CD4-positive, alpha-beta T cell treated with Interleukin-15 for 1 hour (primary cell): ENCODE measurements at places on chromosomes 2 and 18.

GRCh38 chr2:166134252-166135151 is 6.7 kb upstream of the SCN1A start:
- no peak for DNase-seq

DNA sequence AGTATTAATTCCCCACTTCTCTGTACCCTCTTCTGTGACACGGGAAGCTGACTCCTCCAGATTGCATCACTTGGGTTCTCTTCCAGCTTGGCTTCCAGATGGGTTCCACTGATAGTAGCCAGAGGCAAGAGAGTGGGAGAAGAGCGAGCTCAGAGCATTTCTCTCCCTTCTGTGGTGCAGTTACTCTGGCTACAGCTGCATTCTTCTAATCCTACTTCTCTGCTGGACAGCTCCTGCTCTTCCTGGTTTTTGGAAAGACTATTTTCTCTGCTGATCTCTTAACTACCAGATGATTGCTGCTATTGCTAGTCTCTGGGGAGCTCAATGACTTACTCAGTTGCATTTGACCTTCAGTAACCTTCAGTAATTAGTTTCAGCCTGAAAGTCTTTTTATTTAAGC is 187.5 kb upstream of the MAP2 start:
- DNase-seq, result no peak

DNA sequence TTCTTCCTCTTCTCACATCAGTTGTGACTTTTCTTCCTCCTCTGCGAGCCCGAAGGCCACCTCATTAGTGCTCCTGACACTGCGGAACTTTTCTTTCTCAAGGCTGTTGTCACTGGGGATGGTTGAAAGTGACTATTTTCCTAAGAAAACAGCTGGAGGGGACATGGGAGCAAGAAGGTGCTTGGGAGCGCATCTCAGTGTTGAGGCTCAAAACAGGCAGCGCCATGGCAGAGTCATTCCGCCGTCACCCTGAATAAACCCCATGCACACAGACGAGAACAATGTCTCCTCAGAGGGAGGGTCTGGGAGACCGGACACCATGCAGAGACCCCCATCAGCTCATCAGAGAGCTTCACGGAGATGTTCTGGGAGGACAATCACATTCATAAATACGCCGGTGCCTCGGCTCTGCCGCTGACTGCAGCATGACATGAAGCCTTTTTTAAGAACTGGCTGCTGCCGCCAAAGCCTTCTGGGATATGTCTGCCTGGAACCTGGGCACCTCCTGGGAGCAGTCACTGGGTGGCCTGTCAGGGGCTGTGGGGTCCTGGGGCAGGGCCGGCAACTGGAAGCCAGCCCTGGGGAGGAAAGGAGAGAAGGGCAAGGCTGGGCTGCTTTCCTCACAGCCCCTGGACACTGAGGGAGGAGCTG is 19.2 kb downstream of the ATOH8 start:
- no peak for DNase-seq

DNA sequence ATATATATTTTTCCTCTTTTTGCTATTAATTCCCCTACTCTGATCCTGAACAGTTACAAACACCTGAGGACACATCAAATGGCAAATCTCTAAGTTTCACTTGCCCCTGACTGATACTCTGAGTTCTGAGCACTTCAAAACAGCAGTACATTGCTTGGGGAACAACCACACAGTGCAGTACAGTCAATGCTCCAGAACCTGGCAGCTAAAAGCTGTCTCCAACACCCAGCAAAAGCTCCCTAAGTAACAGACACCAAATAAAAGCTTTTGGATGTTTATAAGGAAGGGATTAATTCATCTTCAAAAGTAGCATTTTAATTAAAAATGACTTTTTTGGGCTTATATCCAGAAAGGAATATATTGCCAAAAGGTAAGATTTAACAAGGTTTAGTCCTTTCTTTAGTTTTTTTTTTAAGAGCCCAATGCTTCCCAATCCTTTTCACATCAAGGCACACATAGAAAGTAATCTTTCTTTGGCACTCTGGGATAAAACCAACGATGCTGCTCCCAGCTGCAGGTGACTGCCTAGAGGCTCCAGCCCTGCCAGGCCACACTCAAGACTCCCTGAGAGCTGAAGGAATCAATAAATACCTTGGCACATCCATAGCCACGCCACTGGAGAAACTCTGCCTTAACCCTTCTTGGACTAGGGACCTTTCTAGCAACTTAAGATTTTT is 164.9 kb upstream of the ZFP36L2 start:
- no peak for DNase-seq

GRCh38 chr2:88091943-88092342 is 24.3 kb downstream of the SMYD1 start:
- no peak for DNase-seq

- no peak for DNase-seq
These were observed 1552.3 kb upstream of the SLC39A10 start for GRCh38 chr2:194104687-194105086.

DNA sequence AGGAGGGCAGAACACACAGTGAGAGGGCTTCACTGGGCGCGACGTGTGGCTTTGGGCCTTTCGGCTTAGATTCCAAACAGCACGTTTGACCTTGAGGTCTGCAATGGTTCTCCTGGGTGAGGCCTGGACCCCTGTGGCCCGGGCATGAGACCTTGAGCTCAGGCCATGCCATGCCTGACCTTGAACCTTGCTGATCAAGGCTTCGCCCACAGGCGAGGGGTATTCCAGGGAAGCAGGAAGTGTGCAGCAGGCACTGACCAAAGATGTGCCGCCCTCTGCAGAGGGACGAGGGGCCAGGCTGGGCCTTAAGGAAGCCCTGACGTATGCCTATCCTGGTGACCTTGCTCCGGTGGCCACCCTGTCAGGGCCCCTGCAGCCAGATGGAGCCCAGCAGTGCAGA is 178.3 kb upstream of the HDAC4 start:
- DNase-seq, result no peak

- no peak for DNase-seq
These were observed 4.3 kb downstream of the COL3A1 start for GRCh38 chr2:188978291-188979081.

GRCh38 chr2:13574831-13575230 is 858.1 kb downstream of the TRIB2 start:
- no peak for DNase-seq

DNA sequence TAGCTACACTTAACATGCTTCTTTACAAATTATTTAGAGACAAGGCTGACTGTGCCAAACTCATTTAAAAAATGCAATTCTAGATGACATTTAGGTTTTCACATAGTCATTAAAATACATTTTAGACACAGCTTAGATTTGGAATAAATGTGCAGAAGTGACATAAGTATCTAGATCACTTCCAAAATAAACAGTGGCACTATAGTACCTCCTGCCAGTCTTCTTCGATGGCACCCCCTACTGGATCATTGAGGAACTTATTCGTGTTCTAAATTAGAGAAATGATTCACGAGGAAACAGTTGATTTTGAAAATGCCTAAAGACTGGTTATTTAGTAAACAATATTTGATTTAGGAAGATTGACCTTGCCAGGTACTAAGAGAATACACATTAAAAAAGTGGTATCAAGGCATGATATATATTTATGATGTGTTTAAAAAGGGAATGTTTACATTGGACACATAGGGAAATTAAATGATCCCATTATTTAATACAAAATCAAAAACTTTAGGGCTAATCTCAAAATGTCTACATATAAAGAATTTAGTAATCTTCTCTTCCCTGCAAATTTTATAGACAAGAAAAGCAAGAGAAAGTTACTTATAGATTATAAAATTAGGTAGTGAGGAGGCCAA is 323.9 kb downstream of the XIRP2 start:
- no peak for DNase-seq

GRCh38 chr2:166238176-166238575 is 110.4 kb upstream of the SCN1A start:
- DNase-seq, result no peak

- no peak for DNase-seq
These were observed 1.6 kb downstream of the ZNF516 start for GRCh38 chr18:76493213-76494161.

- DNase-seq, result no peak
These were observed 365.7 kb downstream of the ZEB2 start for GRCh38 chr2:144154205-144154604.

- DNase-seq, result no peak
These were observed 25.3 kb downstream of the MBP start for GRCh38 chr18:77107292-77107691.

GRCh38 chr2:37068686-37069085 is 15.5 kb downstream of the HEATR5B start:
- no peak for DNase-seq

GRCh38 chr2:127516041-127516762 is 10.1 kb downstream of the IWS1 start:
- DNase-seq, result no peak

GRCh38 chr2:74702001-74702715 is 48.1 kb downstream of the SEMA4F start:
- no peak for DNase-seq

DNA sequence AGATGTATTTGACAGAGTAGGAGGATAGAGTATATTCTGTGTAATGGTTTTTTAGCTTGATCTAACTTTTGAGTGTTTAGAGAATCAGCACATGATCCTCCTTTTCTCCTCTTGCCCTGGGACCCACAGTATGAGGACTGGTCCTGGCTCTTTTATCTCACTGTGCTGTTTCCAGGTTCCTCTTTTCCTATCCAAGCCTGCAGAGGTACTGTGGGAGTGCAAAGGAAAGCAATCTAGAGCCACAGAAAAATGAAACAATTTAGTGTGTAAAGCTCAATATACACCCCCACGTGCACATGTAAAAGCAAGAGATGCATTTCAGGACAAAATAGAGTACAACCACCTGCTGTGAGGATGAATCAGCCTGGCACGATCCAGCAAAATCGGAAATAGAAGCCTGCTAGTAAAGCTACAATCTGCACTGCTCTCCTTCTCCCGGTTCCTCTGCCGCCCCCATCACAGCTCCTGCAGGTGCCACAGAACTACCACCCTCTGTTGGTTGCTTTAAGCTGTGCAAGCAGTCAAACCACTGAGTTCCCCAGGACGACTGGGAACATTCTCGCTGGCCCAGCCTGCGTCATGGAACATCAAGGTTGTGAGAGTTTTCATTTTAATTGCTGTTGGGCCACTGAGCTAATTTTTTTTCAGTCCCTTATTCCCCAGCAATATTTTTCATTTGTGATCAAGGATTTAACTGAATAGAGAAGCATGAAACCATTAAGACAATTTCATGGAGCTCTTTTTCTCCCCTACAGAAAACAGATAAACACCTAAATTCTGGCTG is 47.8 kb upstream of the MAPRE3 start:
- no peak for DNase-seq

DNA sequence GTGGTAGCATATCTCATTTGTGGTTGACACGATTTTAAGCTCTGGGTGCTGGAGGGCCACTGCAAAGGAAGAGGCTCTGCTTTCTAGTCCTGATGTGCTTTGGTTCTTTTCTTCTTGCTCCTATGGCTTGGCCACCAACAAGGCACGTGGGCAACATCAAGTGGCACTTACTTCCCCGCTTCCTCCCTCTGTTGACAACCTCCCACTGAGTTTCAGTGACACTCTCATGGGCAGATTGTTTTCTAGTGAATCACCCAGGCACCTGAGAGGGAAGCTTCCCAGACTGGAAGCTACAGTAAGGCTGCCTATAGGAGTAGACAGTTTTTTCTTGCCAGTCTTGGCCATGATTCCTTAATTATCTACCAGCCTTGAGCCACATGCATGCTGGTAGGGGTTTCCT is 89.0 kb downstream of the NBAS start:
- no peak for DNase-seq

- no peak for DNase-seq
These were observed 64.1 kb downstream of the CHRNA1 start for GRCh38 chr2:174699993-174700766.

DNA sequence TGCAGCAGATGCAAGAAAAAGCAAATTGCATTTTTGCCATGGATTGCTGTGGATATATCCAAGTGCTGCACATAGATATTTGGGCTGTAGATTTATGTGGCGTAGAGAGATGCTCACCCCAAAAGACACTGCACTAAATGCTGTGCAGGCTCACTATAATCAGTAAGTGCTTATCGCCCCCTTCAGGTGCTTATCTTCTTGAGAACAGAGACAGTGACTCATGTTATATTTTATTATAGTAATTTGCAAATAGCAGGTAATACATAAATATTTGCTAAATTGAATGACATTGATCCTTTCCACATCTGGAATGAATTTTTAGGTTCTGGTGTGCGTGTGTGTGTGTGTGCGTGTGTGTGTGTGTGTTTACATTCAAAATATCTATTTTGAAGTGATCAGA is 36.8 kb upstream of the PLEKHM3 start:
- DNase-seq, result no peak

GRCh38 chr2:15799432-15799827 is 140.9 kb upstream of the MYCN start:
- DNase-seq, result no peak

DNA sequence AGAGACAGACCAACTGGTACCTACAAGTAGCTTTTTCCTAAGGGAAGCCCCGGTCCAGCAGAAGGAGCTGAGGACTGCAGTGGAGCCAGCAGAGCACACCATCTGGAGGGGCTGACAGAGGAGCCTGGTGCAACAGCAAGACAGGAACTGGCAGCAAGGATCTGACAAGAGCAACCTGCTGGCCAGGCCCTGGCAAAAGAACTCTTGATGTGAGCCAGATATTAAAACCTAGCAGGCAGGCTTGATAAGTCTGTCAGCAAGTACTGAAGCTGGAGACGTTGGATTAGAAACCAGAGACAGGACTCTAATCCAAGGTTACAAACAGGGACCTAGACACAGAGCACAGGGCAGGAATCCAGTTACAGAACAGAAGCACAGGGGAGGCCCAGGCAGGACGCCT is 260.7 kb upstream of the MGAT5 start:
- DNase-seq, result no peak

DNA sequence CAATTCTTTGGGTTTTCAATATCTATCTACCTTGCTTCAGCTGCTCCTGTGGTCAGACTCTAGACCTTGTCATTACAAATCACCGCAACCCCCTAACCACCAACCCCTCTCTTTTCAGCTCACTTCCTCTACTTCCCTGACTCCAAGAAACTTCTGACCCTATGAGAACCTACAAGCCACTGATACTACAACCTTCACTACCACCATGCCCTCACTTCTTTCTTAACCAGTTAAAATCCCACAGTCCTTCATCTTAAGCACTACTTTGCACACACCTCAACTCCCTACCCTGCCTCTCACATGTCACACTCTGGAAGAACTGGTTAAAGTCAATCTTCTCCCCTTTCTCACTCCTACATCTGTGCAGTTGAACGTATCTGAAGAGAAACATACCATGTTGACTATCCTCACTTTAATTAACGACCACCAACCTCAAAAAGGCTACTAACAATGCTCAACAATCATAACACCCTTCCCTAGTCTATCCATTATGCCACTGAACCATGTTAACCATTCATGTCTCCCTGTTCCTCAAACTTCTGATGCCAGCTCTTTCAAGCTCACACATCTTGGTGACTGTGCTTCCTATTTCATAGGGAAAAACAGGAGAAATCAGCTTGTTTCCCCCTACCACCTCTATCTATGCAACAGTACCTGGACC is 12.6 kb downstream of the EIF2AK3 start:
- no peak for DNase-seq
